ENCODE measurements at places on chromosomes 6 and 20. TPM values are rescaled to one million over a fixed set of nuclear protein-coding genes. Genes with fewer than 3 reads are reported as not detected.

- peak; percentile 41 for DNase-seq
Measured at GRCh38 chr6:3194535-3195419, 32.7 kb downstream of the TUBB2B start.

DNA sequence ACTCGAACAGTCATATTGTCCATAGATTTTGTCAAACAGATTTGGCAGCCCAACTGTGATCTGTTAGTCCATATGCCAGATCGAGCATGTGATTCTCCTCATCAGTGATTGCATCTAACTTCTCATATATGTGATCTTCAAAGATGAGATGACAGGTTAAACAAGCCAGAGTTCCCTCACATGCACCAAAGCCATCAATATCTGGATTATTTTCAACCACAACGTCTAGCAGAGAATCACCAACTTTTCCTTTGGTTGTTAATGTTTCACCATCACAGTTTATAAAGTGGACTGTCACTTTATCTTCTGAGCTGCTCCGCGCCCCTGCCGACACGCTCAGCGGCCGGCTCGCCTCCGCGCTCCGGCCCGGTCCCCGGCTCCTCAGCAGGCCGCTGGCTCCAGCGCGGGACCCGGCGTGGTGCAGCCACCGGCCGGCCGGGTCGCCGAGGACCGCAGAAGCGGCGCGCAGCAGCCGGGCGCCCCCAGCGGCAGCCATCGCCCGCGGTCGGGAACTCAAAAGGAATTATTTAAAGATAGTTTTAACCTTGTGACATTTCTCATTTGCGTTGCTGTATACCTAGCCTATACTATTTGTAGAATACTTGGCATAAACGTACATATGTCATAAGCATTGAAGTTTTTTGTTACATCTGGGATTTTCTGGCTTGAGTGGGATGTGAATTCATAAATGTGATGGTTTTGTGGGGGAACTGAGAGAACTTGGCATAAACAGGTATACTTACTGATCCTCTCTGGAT is 40.1 kb upstream of the DYNLRB1 start:
- no peak for DNase-seq

DNA sequence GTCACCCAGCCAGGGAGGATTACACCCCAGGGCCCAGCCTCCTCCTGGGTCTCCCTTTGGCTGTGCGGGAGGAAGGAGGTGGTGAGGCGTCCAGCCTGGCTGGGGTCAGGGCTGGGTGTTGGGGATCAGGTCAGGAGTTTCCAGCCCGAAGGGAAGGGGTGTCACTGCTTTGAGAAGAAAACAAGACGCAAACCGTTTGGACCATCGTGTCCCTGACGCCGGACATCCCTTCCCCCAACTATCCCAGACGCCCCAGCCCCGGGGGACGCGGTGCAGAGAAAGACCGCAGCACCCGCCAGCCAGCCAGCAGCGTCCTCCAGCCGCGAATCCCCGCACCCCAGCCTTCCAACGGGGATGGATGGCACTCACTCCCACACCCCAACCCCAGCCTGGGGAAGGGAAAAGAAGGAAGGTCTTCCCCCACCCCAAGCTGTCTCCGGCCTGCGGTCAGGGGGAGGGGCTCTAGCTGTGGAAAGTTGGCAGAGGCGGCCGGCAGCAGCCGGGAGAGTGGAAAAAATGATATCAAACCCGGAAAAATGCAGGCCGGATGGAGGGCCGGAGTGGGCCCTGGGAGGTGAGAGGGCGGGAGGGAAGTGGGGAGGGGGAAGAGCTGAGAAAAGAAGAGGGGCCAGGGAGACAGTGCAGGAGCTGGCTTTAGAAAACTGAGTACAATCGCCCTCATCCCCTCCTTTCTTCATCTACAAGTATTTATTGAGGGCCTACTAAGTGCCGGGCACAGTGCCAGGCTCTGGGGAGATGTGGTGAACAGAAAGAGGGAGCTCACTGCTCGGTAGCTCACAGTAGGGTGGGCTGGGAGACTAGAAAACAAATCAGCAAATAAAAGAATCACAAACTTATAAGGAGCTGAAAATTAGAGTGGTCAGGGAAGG is 10.6 kb downstream of the REM1 start:
- DNase-seq = peak; percentile 82

DNA sequence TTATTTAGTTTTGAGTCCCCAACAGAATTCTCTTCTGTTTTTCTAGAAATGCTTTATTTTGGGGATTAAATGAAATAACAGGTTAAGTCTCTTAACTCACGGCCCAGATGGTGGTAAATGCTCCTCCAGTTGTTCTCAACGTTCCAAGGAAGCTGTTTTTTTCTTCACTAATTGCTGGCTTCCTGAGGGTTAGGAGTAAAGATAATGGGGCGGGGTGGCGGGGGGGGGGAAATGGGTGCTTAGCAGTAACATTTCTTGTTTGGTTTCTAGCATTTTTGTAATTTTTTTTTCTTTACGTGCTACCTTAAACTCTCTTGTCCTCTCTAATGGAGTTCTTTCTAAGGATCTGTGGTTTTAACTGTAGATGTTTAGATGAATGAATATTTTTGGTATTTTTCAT is 2.2 kb downstream of the SRSF3 start:
- no peak for DNase-seq

- peak; percentile 65 for DNase-seq
Measured at GRCh38 chr20:9038791-9039535, 29.9 kb upstream of the PLCB4 start.

DNA sequence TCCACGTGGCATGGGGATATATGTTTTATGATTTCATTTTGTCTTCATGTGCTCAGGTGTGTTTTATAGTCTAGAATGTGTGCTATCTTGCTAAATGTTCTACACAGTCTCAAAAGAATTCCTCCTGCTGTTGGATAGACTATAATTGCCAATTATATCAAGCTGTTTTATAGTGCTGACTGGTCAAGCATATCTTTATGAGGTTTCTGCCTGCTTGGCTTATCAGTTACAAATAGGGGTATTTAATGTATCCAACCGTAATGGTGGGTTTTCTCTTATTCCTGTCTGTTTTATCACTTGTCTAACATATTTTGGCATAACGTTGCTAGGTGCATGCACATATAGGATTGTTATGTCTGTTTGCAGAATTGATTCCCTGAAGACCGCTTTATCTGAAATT is 201.3 kb downstream of the EYS start:
- DNase-seq = no peak

DNA sequence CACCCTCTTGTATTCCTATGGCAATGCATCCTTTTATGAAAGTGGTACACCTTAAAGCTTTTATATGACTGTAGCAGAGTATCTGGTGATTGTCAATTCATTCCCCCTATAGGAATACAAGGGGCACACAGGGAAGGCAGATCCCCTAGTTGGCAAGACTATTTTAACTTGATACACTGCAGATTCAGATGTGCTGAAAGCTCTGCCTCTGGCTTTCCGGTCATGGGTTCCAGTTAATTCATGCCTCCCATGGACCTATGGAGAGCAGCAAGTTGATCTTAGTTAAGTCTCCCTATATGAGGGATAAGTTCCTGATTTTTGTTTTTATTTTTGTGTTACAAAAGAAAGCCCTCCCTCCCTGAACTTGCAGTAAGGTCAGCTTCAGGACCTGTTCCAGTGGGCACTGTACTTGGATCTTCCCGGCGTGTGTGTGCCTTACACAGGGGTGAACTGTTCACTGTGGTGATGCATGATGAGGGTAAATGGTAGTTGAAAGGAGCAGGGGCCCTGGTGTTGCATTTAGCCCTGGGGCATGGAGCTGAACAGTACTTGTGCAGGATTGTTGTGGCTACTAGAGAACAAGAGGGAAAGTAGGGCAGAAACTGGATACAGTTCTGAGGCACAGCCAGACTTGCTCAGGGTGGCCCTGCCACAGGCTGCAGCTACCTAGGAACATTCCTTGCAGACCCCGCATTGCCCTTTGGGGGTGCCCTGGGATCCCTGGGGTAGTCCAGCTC is 292.1 kb downstream of the ESR1 start:
- no peak for DNase-seq

DNA sequence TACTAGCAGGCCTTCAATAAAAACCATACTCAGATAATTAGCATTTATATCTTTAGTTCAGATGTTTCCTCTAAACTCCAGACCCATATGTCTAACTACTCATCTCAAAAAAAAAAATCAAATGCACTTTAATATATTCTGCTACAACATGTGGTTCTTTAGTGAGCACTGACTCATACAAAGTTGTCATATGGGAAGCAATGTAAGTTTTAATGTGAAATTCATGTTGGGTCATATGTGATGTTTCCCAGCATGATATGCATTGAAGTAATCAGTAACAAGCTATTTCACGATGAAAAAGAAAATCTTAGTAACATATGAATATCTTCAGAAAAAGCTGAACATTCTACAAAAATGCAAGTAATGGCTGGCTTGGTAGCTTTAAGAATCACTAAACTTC is 859.7 kb upstream of the ADGRB3 start:
- DNase-seq = no peak

DNA sequence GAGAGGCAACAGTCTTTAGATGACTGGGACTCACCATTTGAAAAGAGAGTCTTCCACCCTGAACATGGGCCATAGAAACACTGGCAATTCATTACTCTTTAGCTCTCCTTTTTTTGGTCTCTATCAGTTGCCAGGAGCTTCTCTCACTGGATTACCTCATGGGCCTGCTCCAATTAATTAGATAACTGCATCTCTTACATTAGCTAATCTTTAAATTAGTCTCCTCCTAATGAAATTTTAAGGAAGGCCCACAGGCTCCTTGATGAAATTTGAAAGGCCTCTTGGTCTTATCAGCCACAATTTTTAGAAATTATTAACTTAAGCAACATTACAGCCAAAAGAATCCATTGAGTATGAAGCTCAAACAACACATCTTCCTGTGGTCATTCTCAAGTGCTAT is 184.4 kb downstream of the UNC5CL start:
- no peak for DNase-seq

DNA sequence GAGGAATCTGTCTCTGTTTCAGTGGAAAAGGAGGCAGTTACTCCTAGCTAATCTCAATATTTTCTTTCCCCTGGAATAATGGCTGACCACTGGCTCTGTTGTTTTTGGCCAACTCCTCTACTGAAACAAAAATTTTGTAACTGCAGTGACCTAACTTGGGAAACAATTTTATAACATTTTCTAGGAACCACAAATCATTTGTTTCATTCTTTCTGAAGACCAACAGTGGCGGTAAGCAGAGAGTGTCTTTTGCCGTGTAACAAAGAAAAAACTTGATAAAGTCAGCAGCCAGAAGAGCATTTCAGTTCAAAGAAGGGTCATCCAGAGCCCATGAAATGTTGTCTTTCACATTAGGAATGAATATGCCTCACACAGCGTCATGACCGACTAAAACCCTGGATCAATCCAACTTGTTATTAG is 11.8 kb upstream of the BFSP1 start:
- DNase-seq = no peak

- no peak for DNase-seq
Measured at GRCh38 chr6:36349240-36349639, 12.6 kb upstream of the BNIP5 start.

DNA sequence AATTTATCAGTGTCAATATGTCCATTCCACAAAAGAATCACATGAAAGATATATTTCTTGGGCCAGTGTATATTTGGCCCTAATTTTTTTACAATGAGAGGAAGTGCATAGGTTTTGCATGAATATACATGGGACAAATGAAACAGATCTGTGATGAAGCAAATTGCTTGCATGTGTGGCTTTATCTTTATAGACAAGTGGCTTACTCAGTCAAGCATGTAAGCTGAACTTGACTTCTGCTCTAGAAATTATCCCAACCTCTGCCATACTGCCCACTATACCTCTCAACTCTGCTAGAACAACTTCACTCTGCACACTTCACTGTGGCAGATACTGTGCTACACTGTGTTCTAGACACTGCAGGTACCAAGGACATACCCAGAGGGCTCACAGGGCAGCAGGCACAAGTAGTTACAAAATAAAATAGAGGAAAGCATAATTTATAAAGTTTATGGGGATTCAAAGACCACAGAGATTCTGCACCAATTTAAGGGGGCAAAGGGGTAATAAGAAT is 349.2 kb upstream of the HSF2 start:
- no peak for DNase-seq

DNA sequence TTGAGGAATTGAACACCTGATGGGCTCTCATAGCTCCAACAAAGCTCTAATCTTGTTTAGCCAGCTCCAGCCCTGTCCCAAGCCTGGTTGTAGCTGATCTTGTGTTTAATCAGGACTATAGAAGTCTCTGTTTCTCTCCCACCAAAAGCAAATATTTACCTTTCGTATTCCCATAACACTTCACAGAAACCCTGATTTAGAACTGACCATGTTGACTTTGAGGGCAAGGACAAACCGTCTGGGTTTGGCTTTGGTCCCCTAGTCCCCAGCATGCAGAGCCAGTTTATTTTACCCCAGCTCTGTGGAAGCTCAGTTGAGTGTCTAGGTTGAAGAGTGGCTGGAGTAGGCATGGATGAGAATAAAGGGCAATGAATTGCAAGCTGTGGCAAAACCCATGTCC is 18.0 kb upstream of the SIM1 start:
- no peak for DNase-seq

GRCh38 chr6:39068391-39068790 is 19.8 kb downstream of the GLP1R start:
- DNase-seq = no peak

DNA sequence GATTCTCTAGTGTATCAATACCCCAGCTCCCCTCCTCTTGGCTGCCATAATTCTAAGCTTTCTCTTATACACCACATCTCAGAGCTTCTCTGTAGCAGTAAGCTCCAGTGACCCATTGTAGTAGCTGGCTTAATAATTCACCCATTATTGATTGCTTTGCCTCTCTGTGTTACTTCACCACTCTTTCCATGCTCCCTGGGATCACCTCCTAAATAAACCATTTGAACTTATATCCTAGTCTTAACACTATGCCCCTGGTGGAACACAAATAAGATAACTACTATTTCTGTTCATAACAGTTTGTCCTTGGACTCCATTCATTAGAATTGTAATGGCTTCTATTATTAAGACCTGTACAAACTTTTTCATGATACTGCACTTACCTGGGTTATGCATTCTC is 758.9 kb downstream of the KIF16B start:
- no peak for DNase-seq

The GZF1 gene
- polyA plus RNA-seq = 7.5 TPM

The DPPA5 gene
- not detected for polyA plus RNA-seq

The GABRR2 gene
- polyA plus RNA-seq = 2.0 TPM

The SLC22A2 gene
- not detected for polyA plus RNA-seq
